ENCODE measurements at places on chromosomes 7 and 10.

- ATAC-seq = no peak
Measured at GRCh38 chr7:72405418-72405817, 6.7 kb downstream of the CALN1 start.

GRCh38 chr7:130505753-130506152, 13.9 kb downstream of the MEST start:
- no peak for ATAC-seq

DNA sequence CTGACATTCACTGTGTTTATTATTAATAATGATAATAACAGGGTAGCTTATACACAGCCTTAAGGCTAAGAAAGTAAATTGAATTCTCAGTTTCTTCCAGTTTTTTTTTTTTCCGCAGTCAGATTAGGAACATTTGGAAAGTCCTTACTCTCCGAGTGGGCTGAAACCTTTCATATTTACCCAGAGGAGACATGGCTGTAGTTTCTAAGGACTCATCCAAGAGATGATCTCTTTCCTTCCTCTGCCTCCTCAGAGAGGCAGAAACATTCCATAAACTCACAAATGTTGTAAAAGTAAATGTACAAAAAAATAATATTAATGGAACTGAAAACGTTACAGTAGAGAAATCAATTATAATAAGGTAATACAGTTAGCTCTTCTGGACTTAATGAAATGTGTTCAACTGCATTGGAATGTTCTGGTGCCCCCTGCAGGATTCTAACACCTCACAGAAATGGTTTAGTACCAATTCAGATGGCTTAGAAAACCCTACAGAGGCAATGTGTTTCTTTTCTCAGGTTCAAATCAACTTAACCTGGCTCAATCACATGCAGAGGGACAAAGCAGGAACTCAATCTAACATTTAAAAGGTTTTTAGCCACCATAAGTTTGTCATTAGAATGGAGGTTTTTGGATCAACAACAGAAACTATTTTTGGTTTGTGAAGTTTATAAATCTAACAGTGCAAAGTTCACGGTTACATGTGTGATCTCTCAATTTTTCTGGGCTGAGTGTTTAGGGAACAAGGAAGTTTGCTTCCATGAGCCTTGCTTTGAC, 71.7 kb downstream of the ICA1 start:
- peak; percentile 68 for ATAC-seq

- no peak for ATAC-seq
Measured at GRCh38 chr7:151271699-151272355, 23.3 kb upstream of the SMARCD3 start.

- ATAC-seq = no peak
Measured at GRCh38 chr7:31788445-31788844, 101.4 kb downstream of the PPP1R17 start.

- no peak for ATAC-seq
Measured at GRCh38 chr10:21885940-21886339, 117.6 kb downstream of the DNAJC1 start.

DNA sequence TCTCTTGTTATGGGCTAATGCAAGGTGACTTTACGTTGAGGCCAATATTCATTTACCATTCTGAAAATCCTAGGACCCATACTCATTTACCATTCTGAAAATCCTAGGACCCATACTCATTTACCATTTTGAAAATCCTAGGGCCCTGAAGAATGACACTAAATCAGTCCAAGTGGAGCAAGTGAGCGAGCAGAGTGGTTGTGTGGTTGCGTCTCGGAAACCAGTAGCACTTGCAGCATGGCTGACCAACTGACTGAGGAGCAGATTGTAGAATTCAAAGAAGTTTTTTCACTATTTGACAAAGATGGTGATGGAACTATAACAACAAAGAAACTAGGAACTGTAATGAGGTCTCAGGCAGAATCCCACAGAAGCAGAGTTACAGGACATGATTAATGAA, 6.9 kb downstream of the SAR1A start:
- ATAC-seq = peak; percentile 15

Measured in activated T-helper 17 cell treated with anti-CD3 and anti-CD28 coated beads, Interleukin-2, amount 50 U/mL, for 72 hours (primary cell).